Natural killer cell (primary cell): ENCODE measurements at places on chromosomes 13 and 19.
A peak's percentile ranks its signal among the peaks of the same experiment; 100 is the strongest.

DNA sequence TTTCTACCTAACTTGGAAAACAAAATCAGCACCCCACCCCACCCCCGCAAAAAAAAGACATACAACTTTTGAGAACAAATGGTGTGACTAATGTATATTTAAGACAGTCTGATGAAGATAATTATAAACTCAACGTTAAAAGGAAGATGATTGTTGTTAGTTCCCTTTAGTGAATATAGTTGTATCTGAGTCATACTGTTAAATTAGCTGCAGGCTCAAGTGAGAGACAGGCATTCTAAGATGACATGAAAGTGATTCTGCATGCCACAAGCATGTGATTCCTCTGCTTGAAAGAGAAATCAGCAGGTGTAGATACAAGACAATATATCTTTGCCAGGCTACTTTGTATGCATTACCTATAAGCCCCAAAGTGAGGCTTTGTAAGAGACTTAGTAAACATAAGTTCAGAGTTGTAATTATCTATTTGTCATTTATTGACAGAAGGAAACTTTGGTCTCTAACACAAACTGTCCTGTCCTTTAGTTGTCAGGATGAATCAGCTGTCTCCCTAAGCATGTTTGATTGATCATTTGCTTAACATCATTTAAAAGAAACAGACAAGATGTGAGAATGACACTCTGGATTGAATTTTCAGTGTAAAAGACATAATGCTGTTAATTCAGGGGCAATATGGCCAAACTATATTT is 319.4 kb upstream of the HTR2A start:
- no peak for DNase-seq

DNA sequence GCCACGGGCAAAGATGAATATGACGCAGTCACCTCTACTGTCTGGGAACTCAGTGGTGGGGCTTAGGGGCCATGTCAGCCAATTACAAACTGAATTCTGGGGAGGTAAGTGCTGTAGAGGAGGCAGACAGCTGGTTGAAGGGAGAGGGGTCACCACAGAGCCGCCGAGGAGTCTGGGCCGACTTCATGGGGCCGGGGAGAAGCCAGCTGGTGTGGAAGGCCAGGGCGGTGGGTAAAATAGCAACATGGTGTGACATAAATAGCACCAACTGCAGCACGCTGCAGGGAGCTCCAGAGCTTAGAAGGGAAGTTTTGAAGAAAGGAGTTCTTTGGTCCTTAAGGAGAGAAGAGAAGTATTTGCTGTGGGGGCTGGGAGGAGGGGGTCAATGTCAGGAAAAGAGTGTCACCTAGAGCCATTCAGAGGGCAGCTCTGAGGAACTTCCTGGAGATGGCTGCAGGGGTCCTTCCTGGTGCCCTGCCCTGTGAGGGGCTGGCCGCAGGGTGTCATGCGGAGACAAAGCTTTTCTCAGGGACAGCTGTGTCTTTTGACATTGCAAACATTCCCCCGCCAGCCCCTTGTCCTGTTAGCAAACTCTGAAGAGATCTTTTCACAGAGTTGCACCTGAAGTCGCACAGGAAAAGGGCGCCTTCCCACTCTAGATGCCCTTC is 6.4 kb downstream of the METTL21C start:
- no peak for DNase-seq

DNA sequence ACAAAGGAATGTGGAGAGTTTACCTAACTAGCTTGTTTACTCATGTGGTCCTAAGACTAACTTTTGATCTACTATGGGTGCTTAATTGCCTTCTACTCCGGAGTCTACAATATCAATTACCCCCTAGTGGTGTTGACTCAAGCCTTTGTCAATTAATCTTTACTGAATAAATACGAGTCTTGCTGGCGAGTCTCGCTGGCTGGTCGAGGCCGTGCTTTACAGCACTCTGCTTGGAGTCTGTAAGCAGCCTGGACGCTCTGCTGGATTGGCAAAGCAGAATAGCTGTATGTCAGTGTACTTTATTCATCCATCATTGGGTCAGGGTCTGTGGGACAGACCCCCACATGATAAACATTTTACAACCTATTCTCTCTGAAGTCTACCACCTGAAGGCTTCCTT is 9.9 kb upstream of the SPART start:
- DNase-seq = no peak

DNA sequence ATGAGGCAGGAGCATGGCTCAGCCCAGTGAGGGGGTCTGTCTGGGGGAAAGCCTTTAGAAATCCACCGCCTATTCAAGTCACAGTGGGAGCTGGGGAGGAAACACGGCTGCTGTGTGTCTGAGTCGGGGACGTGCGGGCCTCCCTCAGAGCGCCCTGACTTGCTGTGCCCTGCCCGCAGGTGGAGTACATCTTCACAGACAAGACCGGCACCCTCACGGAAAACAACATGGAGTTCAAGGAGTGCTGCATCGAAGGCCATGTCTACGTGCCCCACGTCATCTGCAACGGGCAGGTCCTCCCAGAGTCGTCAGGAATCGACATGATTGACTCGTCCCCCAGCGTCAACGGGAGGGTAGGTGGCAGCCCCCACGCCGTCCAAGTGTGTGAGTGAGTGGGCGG is 137.8 kb upstream of the MCF2L start:
- no peak for DNase-seq

GRCh38 chr13:94351292-94351990 is 128.0 kb downstream of the DCT start:
- DNase-seq = no peak

DNA sequence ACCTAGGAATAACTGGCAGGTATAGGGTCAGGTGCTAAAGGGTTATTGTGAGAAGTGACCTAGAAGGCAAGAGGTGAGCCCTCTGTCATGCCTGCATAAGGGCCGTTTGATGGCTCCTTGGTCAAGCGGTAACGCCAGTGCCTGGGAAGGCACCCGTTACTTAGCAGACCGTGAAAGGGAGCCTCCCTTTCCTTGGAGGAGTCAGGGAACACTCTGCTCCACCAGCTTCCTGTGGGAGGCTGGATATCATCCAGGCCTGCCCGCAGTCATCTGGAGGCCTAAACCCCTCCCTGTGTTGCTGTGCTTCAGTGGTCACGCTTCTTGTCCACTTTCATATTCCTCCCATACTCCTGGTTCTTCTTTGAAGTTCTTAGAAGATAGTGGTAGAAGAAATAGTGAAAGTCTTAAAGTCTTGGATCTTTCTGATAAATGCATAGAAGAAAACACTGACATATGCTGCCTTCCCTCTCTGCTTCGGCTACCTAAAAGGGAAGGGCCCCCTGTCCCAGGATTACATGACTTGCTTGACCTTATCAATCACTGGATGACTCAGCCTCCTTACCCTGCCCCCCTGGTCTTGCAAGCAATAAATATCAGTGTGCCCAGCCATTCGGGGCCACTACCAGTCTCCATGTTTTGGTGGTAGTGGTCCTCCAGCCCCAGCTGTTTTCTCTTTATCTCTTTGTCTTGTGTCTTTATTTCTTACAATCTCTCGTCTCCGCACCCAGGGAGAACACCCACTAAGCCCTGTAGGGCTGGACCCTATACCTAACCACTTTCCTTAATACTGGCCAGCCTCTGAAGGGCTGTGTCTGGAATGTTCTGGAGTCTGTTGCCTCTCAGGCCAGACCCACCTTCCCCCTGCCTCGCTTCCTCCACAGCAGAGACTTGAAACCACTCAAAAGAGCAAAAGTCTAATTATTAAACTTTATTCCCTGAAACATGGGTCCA is 16.1 kb upstream of the ABCC4 start:
- DNase-seq = no peak

DNA sequence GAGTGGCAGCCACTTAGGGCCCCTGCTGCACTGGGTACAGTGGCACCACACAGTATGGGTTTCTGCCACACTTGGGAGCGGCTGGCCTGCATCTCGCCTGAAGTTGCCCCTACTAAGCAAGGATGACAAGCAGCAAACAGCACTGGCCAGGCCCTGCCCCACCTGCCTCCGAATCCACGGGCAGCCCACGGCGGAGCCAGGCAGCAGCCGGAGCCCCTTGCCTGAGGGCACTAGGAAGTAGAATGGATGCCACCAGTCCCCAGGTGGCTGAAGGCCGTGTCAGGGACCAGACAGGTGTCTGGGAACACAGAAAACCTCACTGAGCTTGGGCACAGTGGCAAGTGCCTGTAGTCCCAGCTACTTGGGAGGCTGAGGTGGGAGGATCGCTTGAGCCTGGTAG is 19.4 kb downstream of the MLLT1 start:
- DNase-seq = no peak

GRCh38 chr19:46076951-46077814 is 36.4 kb upstream of the IGFL4 start:
- peak; percentile 40 for DNase-seq

- no peak for DNase-seq
Observed at GRCh38 chr13:109401307-109401706, 385.1 kb downstream of the IRS2 start.

GRCh38 chr13:48246102-48246501 is 13.1 kb downstream of the ITM2B start:
- no peak for DNase-seq

DNA sequence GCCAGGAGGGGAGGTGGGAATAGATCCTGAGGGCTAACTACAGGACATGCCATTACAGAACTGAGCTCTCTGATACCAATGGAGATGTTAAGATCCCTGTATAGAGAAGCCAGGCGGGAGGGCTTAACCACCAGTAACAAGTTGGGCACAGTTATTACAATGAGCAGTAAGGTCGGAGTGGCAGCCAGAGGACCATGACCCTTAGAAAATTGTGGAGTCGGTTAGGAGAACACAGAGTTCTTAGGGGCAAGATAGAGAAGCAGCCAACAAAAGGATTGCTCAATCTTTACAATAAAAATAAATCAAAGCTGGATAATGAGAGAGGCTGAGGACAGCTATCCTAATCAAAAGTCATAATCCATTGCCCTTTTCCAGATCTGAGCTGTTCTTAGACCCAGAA is 10.4 kb downstream of the CPB2 start:
- no peak for DNase-seq

DNA sequence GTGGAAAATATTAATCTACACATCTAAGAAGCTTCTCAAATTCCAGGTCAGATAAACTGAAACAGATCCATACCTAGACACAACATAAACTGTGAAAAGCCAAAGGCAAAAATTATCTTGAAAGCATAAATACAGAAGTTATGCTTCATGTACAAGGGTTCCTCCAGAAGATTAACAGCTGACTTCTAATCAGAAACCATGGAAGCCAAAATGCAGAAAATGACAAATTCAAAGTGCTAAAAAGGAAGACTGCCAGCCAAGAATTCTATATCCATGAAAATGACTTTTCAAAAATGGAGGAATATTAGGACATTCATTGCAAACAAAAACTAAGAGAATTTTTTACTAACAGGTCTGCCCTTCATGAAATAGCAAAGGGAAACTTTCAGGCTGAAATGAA is 72.8 kb downstream of the MYO16 start:
- no peak for DNase-seq

GRCh38 chr13:85255978-85256377 is 543.2 kb downstream of the SLITRK6 start:
- DNase-seq = no peak

GRCh38 chr19:6416658-6417405 is 7.8 kb downstream of the KHSRP start:
- no peak for DNase-seq

- no peak for DNase-seq
Observed at GRCh38 chr13:18949489-18949761, 232.2 kb downstream of the TUBA3C start.

- DNase-seq = no peak
Observed at GRCh38 chr19:5645409-5645808, 22.5 kb downstream of the SAFB start.

DNA sequence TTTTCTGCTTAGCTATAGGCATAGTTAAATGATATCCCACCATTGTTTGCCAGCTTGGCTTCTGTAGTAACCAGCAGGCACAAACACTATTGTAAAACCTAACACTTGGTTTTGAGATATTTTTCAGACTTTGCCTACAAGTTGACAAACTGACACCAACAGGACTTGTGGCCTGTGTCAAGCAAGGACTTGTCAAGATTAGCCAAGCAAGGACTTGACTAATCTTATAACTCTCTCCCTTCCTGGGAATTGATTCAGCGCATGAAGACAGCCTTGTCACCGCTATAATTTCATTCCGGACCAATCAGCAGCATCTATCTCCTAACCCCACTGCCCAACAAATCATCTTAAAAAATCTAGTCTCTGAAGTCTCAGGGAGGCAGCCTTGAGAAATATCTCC is 72.7 kb upstream of the SLITRK1 start:
- no peak for DNase-seq

- peak; percentile 91 for DNase-seq
Observed at GRCh38 chr19:17419621-17420474, at the start of gene MVB12A. Gene MVB12A (plus strand): TSS chr19:17420047. CDS start chr19:17420136, 89 bp downstream.

- DNase-seq = peak; percentile 44
Observed at GRCh38 chr19:56476651-56477428, at the start of gene ZNF667. Gene ZNF667 (minus strand): TSS chr19:56477345. CDS start chr19:56462370, 14,975 bp downstream.

DNA sequence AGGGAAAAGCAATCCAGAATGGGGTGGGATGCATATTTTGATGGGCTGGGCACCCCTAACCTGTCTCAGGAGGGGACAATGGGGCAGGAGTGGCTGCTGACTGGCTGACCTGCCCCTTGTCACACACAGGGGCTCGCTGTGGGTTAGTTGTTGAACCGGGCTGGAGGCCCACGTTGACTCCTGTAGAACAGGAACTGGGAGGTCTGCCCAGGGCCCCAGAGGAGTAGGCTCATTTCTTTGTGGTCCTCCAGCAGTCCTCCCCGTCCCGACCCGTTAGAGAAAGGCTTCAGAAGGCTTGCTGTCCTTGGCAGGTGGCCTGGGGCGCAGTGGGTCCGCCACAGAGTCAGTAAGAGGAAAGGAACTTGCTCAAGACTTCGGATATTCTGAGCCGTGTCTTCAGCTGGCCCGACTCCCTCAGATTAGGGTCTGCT is 70.1 kb downstream of the COL4A1 start:
- DNase-seq = no peak

DNA sequence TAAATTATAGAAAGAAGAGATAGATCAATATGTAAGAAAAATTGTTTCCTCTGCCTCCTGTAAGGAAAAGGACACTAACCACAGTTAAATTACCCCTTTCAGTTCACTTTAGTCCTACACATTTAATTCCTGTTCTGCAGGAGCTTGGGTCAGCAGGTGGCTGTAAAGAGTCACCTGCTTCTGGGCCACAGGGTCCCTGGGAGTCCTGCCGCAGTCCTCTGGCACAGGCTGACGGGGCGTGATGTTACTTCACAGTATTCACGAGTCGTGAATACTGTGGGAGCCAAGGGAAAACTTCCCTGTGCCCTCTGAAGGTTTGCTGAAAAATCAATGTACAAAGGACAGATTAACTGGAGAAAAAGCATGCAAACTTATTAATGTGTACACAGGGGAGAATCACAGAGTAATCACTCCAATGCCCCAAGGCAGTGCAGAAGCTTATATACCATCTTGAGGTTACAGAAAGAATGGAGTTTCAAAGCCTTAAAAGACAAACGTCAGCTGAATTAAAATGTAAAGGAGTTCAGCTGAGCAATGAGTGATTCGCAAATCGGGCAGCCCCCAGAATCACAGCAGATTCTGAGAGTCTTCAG is 125.8 kb upstream of the TMTC4 start:
- no peak for DNase-seq

DNA sequence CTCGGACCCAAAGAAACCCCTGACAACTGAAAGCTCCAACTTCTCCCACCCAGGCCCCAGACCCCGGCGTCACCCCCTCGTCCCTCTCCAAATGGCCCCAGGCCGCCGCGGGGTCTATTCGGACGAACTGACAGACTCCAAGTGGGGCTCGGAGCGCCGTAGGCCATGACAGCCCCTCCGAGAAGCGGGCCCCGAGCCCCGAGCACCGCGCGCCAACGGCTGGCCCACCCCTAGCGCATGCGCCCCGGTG is 360 bp downstream of the DDX39A start:
- DNase-seq = peak; percentile 89

- DNase-seq = no peak
Observed at GRCh38 chr13:35594096-35594495, 117.6 kb upstream of the MAB21L1 start.
